ELR (cell line): ENCODE measurements at places on chromosomes 6 and 20.

GRCh38 chr6:14743474-14744211 is 502.2 kb upstream of the JARID2 start:
- DNase-seq, result peak; percentile 99

DNA sequence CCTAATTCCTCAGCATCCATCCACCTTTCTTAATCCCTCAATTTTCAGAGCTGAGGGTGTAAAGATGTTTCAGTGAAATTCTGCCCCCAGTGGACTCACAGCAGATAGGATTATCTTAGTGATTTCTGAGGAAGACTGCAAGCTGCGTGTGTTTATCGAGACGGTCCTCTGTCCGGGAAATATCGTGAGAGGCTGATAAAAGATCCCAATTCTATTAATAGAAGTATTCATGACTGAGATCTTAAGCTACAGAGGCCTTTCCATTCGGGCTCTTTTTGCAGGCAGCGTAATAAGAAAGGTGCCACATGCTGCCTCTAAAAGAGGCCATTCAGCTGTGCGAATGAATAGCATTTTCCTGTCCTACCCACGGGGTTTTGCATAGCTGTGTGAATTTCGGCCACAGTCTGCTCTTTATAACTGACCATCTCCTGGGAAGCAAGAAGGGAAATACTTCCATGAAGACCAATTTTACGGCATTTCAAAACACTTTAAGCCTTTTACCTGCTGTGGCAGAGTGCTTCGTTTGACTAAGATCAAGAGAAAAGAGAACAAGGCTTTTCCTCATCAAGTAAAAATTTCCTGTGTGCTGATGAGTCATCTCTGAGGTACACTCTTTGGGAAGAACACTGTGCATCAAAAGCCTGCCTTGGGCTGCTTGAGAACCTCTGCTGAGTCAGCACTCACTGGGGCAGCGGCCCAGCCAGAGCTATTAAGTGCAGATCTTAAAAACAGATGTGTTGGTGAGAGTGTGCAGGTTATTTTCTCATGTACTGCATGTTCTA is 208.8 kb downstream of the ARHGAP18 start:
- peak; percentile 98 for DNase-seq

- peak; percentile 78 for DNase-seq
Measured at GRCh38 chr6:148521586-148521985, 178.9 kb downstream of the SASH1 start.

DNA sequence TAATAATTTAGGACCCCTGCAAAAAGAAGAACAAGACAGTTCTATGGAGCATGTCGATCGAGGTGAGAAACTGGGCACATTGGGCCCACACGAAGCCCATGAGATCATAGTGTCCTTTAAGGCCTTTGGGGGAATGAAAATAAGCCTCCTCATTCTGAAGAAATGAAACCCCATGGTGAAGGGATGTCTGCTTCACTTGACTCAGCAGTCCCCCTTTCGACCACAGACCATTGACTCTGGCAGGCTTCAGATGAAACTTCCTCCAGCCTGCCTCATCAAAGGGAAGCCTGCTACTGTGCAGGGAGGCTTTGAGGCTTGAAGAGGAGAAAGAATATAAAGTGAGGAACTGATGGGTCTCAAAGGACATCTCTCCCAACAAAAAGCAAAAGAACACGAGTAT is 144.2 kb upstream of the FBXL4 start:
- DNase-seq, result no peak

- no peak for DNase-seq
Measured at GRCh38 chr20:10971096-10971495, 297.3 kb upstream of the JAG1 start.

GRCh38 chr20:49385465-49385864 is 97.0 kb downstream of the KCNB1 start:
- peak; percentile 64 for DNase-seq

DNA sequence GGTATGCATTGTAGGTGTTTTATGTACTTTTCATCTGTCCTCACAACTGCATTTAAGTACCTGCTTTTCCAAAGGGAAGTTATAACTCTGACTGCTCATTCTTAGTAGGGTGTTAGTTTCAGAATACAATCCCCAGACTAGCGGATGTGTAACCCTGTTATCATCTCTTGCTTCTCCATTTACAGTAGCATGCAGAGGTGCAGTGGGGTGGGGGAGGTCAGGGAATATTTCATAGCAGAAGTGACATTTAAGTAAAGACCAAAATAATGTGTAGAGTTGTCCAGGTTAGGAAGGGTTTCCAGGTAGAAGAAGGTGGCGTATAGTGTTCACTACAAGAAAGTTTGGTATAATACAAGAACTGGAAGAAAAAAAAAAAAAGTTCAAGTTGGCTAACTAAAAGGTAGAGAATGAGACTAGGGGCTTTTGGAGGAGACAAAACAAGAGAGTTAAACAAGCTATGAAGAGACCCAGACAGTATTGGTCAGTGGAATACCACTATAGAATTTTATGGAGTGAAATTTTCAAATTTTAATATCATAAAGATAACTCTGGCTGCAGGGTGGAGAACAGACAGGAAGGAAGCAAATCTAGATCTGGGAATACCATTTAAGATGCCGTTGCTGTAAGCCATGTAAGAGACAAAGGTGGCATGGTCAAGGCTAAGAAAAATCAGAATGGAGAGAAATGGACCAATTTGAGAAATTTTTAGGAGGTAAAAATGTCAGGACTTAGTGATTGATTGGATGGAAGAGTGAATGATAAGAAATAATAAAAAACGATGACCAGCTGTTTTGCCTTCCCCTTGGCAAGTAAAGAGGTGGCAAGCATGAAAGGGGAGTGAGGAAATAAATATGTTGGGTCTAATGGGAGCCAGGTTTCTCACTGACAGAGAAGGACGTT is 2.2 kb upstream of the AHI1 start:
- no peak for DNase-seq

DNA sequence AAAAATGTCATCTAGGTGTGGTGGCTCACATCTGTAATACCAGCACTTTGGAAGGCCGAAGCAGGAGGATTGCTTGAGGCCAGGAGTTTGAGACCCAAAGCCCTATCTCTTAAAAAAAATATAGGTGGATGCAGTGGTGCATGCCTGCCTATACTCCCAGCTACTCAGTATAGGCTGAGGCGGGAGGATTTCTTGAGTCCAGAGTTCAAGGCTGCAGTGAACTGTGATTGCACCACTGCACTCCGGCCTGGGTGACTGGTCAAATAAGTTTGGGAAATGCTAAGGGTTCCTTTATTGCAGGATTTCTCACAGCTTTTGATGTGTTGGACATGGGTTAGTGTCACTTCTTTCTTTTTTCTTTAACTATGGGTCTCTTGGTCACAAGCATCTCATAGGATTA is 261.3 kb downstream of the PLCB1 start:
- DNase-seq, result no peak

DNA sequence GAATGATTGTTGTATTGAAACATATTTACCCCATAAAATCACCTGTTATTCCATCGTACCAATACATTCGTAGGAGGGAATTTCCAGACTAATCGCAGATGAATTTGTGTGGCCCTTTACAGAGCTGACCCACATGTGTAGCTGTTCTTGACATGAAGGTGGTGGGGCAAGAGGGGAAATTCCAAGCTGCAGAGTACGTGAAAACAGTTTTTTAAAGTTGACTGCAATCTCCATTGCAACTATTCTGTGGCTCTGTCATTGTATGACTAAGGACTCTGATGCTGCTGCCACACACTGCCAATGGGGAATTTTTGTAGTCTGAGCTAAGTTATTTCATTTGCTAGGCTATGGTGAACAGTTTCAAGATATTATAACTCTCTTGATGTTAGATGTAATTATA is 46.4 kb upstream of the ADTRP start:
- peak; percentile 42 for DNase-seq

DNA sequence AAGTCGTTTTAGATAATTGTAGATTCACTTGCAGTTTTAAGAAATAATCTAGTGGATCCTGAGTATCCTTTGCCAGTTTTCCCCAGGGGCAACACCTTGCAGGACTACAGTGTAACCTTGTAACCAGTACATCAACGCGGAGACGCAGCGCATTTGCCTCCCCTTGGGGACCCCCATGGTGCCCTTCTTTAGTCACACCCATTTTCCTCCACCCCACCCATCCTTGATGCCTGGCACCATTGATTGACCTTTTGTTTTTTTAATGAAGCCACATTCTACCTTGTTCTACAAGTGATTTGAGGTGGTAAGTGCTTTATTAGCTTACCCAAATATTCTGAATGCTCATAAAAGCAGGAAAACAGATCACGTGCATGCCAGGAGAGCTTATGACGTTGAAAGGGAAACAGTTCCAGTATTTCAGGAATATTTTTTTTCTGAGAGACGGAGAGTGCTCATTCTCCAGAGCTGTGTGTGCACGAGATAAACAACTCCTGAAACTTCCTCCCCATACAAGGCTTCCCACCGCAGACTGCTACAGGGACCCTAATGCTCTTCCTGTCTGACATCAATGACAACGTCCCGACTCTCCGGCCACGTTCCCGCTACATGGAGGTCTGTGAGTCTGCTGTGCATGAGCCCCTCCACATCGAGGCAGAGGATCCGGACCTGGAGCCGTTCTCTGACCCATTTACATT is 35.7 kb downstream of the CDH26 start:
- DNase-seq, result no peak

GRCh38 chr6:163369141-163369540 is 45.4 kb upstream of the QKI start:
- no peak for DNase-seq

GRCh38 chr6:168950858-168951214 is 302.8 kb downstream of the THBS2 start:
- DNase-seq, result no peak

GRCh38 chr6:43034190-43034525 is 12.7 kb downstream of the RRP36 start:
- DNase-seq, result no peak

DNA sequence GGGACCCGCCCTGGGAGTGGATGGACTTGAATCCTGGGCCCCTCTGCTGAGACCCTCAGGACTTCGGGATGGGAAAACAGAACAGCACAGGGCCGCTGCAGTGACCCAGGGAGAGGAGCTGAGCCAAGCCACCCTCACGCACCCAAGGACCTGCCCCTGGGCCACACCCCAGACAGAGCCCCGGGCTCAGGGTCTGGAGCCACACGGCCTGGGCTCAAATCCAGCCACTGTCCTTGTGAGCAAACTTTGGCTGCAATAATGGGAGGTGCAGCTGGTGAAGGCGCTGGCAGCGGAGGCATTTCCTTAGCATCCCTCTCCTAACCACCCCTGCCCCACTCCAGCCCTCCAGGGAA is 207.7 kb downstream of the PREX1 start:
- DNase-seq, result no peak

DNA sequence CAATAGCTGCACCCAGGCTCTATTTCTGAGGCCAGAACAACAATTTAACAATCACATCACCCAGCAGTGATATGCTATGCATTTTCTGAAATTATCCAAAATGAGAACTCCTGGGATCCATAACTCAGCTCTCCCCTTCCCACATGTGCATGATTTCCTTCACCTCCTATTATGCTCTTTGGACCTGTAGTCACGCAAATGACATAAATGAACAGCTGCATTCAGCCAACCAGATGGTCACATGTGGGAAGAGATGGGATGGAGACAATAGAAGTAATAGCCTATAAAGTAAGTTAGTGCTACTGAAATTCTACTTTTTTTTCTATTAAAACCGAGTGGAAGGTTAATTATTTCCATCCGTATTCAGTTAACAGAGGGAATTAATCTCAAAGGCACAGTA is 662.1 kb upstream of the ID4 start:
- DNase-seq, result no peak

GRCh38 chr20:35369804-35370203 is 42.0 kb downstream of the UQCC1 start:
- DNase-seq, result peak; percentile 95
